ENCODE measurements at places on chromosomes 1 and 21.

DNA sequence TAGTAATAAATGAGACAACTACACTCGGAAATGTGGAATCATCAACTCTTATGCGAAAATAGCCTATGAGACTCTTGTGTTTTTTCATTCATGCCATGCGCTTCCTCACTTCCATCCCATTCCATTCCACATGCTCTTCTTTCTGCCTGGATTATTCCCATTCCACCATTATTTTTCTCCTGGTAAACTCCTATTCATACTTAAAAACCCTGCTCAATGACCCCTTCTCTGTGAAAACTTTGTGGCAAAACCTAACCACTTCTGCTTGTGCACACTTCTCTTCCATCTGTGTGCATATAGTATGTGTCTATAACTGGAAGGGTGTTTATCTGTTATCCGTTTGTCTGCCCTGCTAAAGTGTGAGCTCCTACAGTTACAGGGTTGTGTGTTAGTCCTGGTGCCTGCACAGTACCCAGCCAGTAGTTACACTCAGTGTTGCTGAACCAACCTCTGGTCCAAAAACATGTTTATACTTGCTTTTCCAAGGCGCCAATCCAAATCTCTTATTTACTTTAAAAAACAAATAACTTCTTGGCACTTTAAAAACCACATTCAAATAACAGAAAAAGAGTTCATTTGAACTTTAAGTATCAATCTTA, 10.7 kb downstream of the EPHX1 start:
- DNase-seq, result no peak

GRCh38 chr1:205578780-205579571, 52.8 kb downstream of the ELK4 start:
- DNase-seq, result no peak

- no peak for DNase-seq
Observed at GRCh38 chr1:58308206-58308605, 238.3 kb downstream of the OMA1 start.

- DNase-seq, result no peak
Observed at GRCh38 chr1:58841455-58841854, 57.6 kb upstream of the JUN start.

DNA sequence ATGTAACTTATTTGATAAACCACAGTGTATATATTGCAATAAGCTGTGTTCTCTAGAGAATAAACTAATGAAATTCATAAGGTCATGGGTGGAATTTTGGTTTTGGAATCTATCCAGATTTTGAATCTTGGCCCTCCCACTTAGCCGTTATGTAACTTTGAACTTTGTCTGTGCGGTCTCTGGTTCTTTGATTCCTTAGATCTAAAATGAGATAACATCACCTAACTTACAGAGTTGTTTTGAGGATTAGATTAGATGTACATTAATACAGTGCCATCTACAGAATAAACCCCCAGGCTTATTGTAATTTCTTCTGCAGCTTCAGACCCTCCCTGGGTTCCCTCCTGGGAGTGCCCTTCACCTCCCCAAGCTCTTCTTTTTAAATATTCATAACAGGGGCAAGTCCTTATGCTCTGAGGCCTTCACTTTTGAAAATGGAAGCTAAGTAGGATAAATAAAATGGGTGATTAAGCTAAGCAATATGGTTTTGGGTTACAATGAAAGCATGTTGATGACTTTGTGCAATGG, 124.3 kb downstream of the ATG4C start:
- DNase-seq, result no peak

DNA sequence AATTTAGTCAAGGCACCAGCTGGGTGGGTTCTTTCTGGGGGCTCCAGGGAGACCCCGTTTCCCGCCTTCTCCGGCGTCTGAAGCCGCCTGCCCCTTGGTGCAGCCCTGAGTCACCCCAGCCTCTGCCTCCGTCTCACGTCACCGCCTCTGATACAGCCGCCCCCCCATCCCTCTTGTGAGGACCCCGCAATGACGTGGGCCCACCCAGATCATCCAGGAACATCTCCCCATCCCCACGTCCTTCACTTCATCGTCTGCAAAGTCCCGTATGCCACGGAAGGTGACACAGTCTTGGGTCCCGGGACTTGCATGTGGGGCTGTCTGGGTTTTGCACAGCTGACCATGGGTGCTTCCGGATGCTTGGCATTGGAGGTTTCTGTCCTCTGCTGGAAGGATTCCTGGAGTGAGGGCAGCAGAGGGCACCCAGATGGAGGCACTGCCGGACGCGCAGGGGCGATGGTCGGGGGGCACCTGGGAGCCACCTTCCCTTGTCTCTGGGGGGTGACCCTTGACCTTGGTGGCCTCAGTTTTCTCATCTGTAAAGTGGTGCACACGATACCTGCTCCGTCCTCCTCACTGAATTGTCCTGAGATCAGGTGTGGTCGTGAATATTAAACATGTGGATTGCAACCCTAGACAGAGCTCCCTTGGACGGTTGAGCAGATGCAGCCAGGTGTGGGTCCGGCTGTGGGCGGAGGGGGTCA, 58.8 kb downstream of the PRKCZ start:
- no peak for DNase-seq

GRCh38 chr1:228891272-228892034, 156.2 kb downstream of the RHOU start:
- no peak for DNase-seq

- DNase-seq, result no peak
Observed at GRCh38 chr1:152858062-152858461, 1.7 kb upstream of the LCE7A start.

Data from activated T-cell treated with anti-CD3 and anti-CD28 coated beads for 24 hours (primary cell).